GM12892 (cell line): ENCODE measurements at places on chromosomes 11 and 22.

GRCh38 chr11:21707116-21707739 is 485.7 kb upstream of the ANO5 start:
- no peak for DNase-seq

GRCh38 chr11:87722756-87723565 is 452.3 kb downstream of the RAB38 start:
- DNase-seq = no peak

- DNase-seq = no peak
Measured at GRCh38 chr22:26570115-26570514, 19.8 kb downstream of the TPST2 start.

DNA sequence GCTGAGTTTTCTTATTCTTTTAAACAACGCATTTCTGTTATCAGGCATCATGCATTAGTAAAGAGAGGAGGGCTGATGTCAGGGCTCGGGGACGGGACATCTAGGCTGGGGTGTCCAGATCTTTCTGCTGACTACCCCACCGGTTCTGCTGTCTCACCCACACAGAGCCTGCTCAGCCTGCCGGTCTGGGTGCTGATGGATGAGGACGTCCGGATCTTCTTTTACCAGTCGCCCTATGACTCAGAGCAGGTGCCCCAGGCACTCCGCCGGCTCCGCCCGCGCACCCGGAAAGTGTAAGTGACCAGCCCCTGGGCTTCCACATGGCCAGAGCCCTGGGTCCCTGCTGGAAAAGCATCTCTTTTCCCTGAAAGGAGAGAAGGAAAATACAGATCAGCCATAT is 9.4 kb downstream of the NCF4 start:
- DNase-seq = no peak

- DNase-seq = no peak
Measured at GRCh38 chr11:119721129-119722120, 7.6 kb downstream of the NECTIN1 start.

DNA sequence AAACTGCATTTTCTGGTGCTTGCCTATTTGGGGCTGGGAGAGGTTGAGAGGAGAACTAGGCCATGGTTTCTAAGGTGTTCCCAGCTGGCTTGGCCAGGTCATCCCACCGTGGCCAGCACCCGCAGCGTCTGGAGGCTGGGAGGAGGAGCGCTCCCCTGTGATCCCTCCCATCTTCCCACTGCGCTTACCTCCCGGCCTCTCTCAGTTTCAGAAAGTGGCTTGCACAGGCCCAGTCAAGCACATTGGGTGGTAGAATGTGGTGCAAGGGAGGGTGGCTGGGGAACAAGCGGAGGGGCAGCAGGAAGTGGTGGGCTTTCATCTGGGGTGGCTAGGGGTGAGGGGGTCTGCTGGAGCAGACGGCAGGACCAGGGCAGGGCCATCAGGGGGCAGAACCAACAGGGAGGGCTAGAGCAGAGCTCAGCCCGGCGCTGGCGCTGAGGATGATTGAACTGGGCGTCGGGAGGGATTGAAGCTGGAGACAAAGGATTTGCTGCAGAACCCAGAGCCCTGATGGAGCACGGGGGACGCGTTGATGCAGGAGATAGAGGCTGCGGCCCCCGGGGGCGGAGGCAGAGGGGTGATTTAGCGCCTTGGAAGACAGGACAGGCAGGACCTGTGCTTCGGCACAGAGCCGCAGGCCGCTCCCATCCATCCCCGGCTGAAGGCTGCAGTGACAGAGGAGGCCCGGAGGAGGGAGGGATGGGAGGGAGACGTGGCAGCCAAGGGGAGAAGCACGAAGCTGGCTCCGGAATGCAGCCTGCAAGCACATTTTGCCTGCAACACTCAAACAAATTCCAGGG is 76.0 kb downstream of the TRIM29 start:
- DNase-seq = no peak

DNA sequence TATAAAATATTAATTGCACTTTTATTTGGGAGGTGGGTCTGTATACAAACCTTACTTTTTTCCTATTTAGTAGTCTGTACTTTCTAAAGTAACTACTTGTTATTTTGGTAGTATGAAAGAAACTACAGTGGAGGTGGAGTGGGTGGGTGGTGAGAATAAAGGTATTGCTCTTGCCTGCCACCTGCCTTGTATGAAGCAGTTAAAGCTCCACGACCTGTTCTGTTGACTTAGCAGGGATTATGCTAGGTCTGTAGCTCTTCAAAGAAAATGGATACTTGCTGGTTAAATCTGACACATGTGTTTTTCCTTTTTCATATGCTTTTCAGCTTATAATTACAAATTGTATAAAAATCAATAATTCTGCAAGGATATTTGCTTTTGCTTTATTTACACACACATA is 111.9 kb downstream of the EHF start:
- DNase-seq = no peak

DNA sequence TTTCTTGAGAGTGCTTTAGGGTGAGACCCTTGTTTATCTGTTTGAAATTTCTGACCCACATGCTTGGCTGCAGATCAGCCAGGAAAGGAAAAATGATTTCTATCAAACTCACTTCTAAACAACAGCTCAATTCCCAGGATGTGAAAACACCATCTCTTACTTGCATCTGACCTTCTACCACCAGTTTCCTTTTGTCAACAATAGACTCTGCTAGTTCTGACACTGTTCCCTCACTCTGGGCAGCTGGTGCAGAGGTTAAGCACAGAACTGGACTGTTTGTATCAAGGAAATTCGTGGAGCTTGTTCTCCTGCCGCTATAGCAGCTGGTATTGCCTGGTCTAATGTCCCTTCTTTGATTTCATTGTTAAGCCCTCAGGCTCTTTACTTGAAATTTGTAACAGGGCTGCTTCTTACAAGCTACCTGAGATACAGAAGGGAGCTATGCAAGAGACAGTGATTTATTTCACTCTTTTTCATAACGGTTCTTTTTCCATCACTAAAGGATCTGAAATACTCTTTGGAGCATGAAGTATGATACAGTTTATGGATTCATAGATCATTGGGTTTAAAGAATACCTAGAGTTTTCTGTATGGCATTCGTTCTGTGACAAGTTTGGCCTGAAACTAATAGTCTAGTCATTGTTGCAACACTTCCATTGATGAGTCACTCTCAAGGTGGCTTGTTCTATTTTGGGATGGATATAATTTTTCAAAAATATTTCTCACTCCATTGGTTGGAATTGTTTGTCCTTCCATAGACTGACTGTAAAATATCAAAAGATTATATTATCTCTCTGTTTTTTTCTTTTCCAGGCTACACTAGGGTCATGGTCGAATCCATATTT is 178.2 kb upstream of the ZC3H12C start:
- DNase-seq = no peak

- DNase-seq = no peak
Measured at GRCh38 chr11:100872951-100873740, 186.1 kb downstream of the ARHGAP42 start.

DNA sequence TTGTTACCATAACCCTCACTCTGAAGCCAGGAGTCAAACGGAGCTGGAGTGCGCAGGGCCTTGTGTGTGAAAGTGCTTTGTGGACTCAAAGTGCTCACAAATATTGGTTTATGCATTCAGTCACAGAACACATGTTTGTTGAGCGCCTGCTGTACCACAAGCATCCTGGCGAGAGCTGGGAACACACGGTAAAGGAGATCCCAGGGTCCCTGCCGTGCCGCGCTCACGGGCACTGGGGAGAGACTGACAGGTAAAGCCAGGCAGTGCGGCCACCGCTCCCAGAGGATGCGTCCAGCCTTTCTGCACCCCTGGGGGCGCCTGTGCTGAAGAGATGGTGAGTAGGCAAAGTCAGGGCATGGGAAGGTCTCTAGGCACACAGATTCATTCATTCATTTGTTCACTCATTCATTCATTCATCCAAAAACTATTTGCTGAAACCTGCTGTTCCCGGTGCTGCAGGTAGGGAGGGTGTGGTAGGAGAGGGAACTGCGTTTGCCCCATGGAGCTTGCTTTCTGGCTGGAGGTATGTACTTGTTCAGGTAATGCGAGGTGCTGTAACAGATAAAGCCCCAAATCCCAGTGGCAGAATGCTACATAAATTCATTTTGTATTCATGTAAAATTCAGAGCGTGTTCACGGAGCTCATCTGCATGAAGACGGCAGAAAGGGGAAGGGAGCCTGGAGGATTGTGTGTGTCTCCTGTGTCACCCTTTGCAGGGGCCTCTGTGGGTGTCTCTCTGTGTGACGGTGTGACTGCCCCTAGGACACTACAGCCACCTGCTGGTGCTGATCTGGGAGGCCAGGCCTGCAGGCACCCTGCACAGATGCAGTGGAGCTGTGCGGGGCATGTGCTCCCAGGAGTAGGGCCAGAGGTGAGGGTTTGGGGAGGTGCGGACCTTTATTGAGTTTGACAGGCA is 167.0 kb upstream of the B3GAT1 start:
- DNase-seq = no peak

GRCh38 chr11:65104628-65105027 is 7.0 kb upstream of the TM7SF2 start:
- DNase-seq = no peak

DNA sequence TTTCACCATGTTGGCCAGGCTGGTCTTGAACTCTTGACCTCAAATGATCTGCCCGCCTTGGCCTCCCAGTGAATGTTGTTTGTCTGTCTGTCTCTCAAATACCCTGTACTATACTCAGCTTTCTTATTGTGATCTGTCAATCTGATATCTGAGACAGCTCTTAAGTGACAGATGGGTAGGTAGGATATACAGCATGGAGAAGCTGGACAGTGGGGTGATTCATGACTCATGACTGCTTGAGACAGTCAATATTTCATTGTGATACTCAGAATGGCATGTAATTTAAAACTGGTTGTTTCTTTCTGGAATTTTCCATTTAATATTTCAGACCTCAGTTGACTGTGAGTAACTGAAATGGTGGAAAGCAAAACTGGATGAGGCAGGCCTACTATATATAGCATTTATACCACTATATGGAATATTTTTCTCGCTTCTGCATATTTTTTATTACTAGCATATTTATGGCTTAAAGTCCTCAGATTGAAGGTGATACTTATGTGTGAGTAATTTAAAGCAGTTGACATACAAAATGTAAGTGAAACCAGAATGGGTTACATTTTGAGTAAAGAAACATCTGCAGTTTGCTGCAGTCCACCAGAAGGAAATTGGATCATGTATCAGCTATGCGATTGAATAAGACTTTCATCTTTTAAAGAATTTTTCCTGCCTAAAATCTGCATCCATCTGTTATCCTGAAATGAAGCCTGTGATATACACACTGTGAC is 22.3 kb downstream of the ARHGAP42 start:
- no peak for DNase-seq

DNA sequence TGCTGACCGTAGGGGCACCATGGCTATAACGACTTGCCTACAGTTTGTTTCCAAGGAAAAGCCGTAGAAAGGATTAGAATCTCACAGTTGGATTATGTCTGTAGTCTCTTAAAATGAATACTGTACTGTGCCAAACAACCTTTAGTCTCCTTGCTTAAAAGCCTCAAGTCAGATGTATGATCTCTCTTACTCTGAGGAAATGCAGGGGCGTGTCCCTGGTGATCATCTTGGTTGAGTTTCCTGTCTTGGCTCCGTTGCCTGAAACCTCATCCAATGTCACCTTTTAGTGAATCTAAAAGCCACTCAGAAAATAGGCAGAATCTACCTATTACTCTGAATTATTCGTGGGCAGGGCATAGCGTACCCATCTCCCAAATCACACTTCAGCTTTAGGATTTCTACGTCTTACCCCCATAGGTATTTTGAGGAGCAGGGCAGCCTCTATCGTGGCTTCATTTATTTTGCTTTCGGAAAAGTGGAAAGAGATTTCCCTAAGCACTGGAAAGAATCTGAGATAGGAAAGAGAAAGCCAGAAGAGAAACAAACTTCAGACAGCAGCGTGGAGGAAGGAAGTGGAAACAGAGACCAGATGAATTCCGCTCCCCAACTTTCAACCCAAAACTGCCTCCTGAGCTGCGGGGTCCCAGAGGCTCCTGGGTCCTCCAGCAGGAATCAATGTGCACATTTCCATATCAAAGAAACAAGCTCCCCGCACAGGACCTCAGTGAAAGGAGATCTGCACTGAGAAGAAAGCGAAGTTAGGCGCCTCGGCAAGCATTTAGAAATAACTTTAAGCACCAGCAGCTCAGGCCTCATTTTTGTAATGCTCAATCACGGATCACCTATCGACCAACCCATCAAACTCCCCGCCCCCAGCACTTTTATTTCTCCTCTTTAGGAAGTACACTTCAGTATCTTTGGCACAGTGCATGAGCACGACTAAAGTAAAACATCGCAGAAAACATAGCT is 245.8 kb downstream of the ETS1 start:
- DNase-seq = no peak

DNA sequence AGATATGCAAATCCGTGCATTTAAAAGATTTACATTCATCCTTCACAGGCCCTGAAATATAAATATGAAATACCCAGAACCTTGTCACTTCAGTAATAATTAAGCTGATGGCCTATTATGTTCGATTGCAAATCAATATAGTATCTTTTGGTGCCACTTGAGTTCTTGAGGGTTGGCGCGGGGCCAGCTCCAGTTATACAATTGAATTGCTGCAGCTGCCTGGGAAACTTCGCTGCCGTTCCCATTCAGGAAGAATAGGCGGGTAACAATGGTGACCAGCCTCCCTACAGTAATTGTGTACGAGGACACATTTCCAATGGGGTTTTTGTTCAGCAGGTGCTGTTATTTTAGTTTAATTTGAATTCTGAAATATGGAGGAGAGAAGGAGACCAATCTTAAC is 451.2 kb downstream of the INSC start:
- no peak for DNase-seq

- DNase-seq = no peak
Measured at GRCh38 chr11:30579415-30580175, 6.6 kb downstream of the MPPED2 start.

GRCh38 chr11:134513585-134514120 is 101.6 kb upstream of the B3GAT1 start:
- DNase-seq = no peak

DNA sequence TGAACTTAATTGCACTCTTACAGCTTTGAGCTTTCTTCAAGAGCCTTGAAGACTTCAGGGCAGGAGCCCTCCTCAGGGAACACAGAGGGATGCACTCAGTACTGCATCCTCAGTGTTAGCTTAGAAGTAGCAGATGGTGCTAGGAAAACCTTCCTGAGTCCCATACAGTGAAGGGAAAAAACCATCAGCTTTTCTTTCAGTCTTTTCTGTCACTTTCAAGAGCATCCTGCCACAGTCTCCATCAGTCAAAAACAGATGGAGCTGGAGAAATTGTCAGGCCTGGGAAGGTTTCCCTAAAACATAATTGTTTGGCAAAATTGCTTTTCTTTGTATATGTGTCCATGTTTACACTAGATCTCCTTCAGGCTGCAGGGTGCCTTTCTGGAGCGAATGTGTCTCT is 384.1 kb downstream of the NELL1 start:
- no peak for DNase-seq

GRCh38 chr11:59141673-59142460 is 789 bp upstream of the FAM111A start:
- DNase-seq = no peak

GRCh38 chr22:50019316-50019715 is 6.8 kb upstream of the IL17REL start:
- DNase-seq = no peak

GRCh38 chr11:69487849-69488542 is 6.5 kb downstream of the LINC01488 start:
- no peak for DNase-seq
